NCI-H1092 (cell line): ENCODE measurements at places on chromosomes 1 and 21.

DNA sequence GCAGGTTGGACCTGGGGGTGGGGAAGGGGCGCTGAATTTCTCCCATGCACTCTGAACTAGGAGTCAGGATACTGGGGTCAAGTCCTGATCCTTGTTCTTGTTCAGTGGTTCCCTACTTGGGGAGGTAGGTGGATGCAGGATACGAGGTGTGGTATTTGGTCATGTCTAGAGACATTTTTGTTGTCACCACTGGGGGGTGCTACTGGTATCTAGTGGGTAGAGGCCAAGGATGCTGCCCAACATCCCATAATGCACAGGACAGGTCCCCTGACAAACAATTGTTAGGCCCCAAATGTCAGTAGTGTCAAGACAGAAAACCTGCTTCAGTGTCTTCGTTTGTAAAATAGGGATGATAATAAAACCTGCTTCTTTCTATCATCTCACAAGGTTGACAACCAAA, 259.0 kb upstream of the FOXD3 start:
- no peak for DNase-seq

- no peak for DNase-seq
Measured at GRCh38 chr1:45003741-45004140, 7.4 kb downstream of the HECTD3 start.

DNA sequence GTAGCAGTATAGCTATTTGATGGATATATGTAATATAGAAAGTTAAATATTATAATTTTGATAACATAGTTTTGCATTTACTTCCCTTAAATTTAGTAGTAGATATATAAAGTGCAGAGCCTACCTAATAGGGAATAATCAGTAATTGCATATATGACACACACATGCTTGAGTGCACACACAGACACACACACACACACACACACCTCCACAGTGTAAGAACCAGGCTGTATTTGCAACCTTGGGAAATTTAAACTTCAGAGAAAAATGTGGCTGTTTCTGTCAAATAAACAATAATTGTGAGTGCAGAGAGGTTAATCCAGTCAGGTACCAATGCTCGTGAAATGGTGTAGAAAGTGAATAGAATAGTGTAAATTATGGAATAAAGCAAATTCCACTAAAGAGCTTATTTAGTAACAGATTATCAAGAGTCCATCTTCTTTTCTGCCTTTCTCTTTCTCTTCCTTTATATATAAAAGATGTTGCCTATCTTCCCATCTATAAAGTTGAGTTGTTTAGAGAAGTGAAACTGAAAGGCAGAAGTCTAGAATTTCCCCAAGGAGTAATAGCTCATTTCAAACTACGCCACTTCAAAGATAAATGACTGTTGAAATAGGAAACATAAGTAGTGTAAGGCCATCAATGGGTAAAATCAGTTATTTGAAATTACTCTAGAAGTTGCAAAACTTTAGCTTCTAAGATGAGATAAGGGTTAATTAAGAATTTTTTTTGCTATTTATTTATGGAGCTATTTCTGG, 273.7 kb downstream of the SRGAP2C start:
- no peak for DNase-seq

- no peak for DNase-seq
Measured at GRCh38 chr1:185656663-185657062, 77.5 kb upstream of the HMCN1 start.

DNA sequence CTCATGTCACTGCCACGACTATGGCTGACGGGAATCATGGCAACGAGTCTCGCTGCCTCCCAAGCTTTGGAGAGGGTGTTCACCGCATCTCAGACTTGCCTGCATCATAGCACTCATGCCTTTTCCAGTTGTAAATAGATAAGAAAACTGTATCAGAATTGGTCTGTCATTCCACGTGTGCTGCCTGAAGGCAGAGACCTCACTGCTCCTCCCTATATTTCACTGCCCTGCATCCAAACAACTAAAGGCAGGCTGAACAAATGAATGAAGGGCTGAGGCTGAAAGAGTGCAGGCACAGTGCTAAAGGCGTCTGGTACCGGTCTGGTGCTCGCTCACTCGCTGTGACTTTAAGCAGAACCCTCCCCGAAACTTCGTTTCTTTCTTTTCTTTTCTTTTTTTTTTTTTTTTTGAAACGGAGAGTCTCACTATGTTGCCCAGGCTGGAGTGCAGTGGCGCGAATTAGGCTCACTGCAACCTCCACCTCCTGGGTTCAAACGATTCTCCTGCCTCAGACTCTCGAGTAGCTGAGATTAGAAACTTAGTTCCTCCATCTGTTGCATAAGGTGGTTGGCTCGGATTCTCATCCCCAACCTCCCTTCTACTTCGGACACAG, 542 bp downstream of the EIF2B3 start:
- no peak for DNase-seq

GRCh38 chr1:19869929-19870328, 12.3 kb upstream of the OTUD3 start:
- DNase-seq: no peak
